ENCODE measurements at places on chromosomes 12 and 14. TPM values are rescaled to one million over a fixed set of nuclear protein-coding genes. Genes with fewer than 3 reads are reported as not detected.

GRCh38 chr14:87566991-87567390, 426.0 kb downstream of the GALC start:
- peak; percentile 28 for DNase-seq

Gene ACACB
- 14.7 TPM for total RNA-seq

Gene EMP1
- 244 TPM for total RNA-seq

DNA sequence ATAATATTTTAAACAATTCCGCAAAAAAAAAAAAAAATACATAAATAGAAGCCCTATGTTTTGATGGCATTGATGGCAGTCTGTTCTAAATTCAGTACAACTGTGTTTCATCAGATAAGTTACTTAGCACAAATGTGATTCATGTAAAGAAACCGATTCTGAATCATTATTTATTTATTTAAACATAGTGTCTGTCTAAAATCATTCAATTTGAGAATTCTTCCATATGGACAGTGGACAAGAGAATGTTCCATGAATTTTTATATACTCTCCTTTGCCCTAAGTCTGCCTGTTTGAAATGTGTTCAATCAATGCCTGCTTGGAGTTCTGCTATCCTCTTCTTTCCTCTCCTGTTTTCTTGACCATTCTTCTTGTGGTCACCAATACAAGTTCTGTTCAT, 126.5 kb downstream of the PDE3A start:
- DNase-seq: peak; percentile 33

GRCh38 chr12:94200695-94201094, 52.3 kb downstream of the PLXNC1 start:
- DNase-seq: no peak

Gene PPFIA2
- 0.74 TPM for total RNA-seq

DNA sequence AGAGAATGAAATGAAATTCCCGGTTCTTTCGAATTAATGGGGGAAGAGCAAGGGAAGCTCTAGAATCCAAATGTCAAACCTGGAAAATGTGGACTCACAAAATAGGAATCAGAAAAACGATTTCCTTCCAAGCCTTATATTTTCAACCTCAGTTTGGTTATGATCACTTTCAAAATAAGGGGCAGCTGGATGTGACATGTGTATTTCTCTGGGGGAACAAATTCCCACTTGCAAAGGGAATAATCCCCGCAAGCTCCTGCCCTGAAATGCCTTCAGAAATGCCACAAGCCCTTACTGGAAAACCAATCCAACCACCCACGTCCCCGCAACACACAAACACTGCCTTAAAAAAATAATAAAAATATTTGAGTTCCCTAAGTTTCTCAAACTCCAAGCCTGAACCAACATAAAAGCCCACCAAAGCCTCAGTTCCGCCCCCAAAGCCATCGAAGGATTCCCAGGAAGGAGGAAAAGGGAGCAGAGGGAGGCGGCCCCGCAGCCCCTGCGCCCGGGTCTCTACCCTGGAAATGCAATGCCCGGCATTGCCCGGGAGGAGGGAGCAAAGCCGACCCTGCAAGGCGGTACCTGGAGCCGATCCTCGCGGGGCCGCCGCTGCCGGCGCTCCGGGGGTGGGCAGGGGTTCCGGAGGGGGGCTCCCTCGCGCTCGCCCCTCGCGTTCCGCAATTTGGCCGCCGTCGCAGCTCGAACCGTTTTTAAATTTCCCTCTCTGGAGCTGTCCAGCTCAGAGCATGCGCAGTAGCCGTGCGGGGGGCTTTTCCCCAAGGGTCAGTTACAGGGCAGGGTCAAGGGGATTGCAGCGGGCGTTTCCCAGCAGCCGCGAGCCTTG, at the start of gene FOXN4:
Gene FOXN4, minus strand, starts transcription at position 751 of the 847 bp plus-strand sequence. CDS start 963 bp downstream, outside the sequence.
- DNase-seq: no peak

- no peak for DNase-seq
Measured at GRCh38 chr12:95977764-95978305, 18.3 kb downstream of the HAL start.

Gene OTOGL
- total RNA-seq: 0.16 TPM

DNA sequence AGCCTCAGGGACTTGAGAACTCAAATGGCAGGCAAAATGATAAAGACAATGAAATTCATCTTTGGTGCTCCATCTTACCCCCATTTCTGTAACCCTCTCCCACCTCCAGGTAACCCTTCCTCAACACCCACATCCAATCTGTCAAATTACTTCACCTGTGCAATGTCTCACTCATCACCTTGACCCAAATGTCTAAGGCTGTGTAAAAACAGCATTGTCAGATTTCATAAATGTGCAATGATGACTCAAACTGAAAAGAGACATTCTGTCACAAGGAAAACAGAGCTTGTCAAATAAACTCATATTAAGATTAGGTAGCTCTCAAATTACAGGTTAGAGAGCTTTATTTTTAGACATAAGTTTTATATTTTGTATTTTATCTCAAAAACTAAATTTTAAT, 19.9 kb upstream of the COCH start:
- no peak for DNase-seq

GRCh38 chr14:86430853-86431252, 900.9 kb downstream of the FLRT2 start:
- DNase-seq: no peak

GRCh38 chr12:76790564-76791552, 26.9 kb downstream of the ZDHHC17 start:
- peak; percentile 51 for DNase-seq

GRCh38 chr14:70771781-70772212, 37.5 kb downstream of the MAP3K9 start:
- DNase-seq: no peak

Measured in fibroblast of the aortic adventitia (primary cell).